ENCODE measurements at places on chromosomes 12 and 14. TPM values are rescaled to one million over a fixed set of nuclear protein-coding genes. Genes with fewer than 3 reads are reported as not detected.

The CAPZA3 gene
- not detected for total RNA-seq

The RPL6 gene
- 1,201 TPM for total RNA-seq

The DTX1 gene
- under 0.01 TPM for total RNA-seq

The C12orf54 gene
- not detected for total RNA-seq

The KRT3 gene
- total RNA-seq, result not detected

The DENND5B gene
- total RNA-seq, result 17.8 TPM

The TMPRSS12 gene
- total RNA-seq, result not detected

The KCNC2 gene
- not detected for total RNA-seq

The KCNA5 gene
- total RNA-seq, result not detected

The SPX gene
- 0.38 TPM for total RNA-seq

The REP15 gene
- total RNA-seq, result 2.9 TPM

The EMP1 gene
- total RNA-seq, result 150 TPM

Measured in regular cardiac myocyte (primary cell).